ENCODE measurements at places on chromosomes 2 and 18.

DNA sequence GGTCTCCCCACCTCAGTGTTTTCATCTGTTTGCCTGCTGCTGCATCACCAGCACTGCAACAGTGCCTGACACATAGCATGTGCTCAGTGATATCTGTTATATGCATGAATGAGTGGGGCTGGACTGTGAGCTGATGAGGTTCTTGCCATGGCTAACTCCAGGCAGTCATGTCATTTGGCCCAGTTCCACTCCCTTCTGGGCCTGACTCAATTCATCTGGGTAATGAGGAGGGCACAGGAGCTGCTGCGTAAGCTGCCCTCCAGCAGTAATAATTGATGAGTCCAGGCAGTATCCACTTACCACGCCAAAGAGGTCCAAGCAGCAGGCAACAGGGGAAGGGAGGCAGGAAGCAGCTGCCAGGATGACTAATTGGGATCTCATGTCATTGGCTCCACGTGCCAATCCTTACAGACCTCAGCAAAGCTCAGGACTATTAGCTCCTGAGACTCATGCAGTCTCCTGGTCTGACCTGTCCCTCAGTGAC is 34.1 kb upstream of the MAT2A start:
- no peak for DNase-seq

- DNase-seq, result no peak
Measured at GRCh38 chr2:20925265-20925889, 102.5 kb upstream of the LDAH start.

- DNase-seq, result no peak
Measured at GRCh38 chr2:136013136-136013685, 27.8 kb upstream of the DARS1 start.

- DNase-seq, result peak; percentile 63
Measured at GRCh38 chr2:43219383-43220228, 6.8 kb downstream of the ZFP36L2 start.

DNA sequence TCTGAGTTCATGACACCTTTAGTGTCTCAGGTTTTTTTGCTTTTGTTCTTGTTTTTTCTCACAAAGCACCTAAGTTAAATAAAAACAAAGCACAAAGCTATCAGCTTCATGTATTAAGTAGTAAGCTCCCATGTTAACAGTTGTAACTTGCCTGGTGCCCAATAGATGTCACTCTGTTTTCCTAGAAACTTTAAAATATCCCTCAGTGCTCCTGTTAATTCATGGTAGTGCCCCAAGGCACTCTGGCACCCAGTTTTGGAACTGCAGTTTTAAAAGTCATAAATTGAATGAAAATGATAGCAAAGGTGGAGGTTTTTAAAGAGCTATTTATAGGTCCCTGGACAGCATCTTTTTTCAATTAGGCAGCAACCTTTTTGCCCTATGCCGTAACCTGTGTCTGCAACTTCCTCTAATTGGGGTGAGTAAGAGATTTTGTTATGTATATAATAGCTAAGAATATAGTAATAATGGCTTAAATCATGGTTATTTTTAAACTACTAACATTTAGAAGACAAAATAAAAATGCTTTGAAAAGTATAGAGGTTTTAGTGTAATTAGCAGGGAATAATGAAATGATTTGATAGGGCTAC is 555.0 kb upstream of the TMEFF2 start:
- DNase-seq, result no peak

GRCh38 chr2:229611360-229611759 is 103.0 kb downstream of the DNER start:
- DNase-seq, result no peak

DNA sequence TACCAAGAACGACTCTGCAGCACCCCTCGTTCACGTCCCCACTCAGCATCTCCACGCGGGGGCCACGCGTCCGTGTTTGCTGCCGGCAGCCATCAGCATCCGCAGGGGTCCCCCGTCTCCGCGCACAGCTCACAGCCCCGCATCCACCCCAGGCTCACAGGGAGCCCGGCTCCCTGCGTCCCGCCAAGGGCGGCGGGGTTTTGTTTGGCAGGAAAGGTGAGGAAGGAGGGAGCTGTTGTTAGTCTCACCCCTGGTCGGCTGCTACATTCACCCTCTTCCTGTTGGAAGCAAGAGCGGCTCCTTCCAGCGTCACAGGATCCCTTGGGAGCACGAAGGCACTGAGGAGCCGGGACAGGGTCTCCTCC is 131.0 kb upstream of the CTDP1 start:
- no peak for DNase-seq

DNA sequence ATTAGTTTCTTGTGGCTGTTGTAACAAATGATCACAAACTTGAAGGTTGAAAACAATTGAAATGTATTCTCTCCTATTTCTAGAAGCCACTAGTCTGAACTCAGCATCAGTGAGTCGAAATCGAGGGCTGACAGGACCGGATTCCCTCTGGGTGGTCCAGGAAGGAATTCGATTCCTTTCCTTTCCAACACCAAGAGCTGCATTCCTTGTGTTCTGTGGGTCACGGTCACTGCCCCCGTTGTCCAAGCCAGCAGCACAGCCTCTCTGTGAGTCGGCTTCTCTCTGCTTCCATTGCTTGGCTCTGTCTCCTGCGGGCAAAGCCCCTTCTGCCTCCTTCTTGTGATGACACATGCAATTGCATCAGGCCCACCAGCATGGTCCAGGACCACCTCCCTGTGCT is 67.3 kb downstream of the SMIM21 start:
- DNase-seq, result no peak

DNA sequence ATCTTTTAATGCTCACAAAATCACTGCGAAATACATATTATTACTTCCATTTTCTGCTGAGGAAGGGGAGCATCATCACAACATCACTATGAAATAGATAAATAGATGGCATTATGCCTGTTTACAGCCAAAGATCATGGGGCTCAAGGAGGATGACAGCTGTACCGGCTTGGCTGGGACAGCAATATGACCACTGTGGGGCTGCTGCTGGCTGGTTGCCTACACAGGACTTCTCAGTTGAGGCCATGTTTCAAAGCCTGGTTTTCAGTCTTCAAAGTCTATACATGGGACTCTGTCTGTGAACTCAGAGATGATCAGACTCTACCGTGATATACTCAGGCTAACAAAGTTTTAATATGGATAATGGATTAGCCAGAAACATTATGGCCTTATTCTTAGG is 58.7 kb downstream of the SPATS2L start:
- DNase-seq, result no peak

GRCh38 chr18:8808001-8808400 is 102.6 kb downstream of the MTCL1 start:
- no peak for DNase-seq

DNA sequence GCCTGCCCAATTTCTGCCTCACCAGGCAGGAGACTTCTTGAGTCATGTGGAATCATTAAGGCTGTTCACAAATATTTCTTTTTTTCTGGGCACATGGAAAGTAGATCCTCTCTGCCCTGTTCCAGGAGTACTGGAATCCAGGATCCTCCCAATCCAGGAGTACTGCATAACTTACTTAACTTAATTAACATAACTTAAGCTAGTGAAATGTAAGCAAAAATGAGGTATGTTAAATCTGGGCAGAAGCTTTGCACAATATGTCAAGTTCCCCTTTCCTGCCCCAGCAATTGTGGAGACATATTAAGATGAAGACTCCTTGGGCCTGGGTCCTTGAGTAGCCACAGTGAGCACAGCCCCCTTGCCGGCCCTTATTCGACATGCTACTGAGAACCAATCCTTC is 3.2 kb downstream of the CD207 start:
- no peak for DNase-seq

- DNase-seq, result no peak
Measured at GRCh38 chr18:10682368-10682714, 156.5 kb downstream of the NAPG start.

DNA sequence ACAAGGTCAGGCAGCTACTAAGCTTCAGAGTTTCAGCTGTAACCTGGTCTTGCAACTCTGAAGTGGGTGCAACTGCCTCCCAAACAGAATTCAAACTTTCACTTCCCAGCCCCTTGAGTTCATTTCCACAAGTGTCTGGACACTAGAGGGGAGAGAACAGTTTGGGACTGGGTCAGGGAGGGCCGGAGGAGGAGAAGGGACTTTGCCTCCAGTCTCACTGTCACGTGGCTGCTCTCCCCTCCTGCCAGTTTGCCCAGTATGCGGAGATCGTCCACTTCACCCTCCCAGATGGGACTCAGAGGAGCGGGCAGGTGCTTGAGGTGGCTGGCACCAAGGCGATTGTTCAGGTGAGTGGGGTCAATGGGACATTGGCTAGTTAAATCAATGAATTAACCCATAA is 20.6 kb upstream of the ANKRD53 start:
- no peak for DNase-seq

DNA sequence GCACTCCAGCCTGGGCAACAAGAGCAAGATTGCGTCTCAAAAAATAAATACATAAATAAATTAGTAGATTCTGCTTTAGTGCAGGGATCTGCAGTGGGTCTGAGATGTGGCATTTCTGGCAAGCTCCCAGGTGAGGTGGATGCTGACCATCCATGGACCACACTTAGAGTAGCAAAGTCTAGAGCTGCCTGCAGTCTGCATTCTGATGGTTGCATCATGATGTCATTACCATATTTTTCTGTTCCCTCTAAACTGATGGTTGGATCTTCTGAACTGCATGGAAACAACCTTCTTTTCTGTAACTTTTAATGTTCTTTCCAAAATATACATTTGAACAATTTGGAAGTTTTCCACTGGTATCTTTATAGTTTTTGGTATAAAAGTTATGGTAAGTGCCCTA is 42.9 kb downstream of the MYL12B start:
- no peak for DNase-seq

- no peak for DNase-seq
Measured at GRCh38 chr2:81505586-81505985, 1201.0 kb upstream of the LRRTM1 start.

- DNase-seq, result no peak
Measured at GRCh38 chr2:172336681-172337080, 90.7 kb upstream of the ITGA6 start.

DNA sequence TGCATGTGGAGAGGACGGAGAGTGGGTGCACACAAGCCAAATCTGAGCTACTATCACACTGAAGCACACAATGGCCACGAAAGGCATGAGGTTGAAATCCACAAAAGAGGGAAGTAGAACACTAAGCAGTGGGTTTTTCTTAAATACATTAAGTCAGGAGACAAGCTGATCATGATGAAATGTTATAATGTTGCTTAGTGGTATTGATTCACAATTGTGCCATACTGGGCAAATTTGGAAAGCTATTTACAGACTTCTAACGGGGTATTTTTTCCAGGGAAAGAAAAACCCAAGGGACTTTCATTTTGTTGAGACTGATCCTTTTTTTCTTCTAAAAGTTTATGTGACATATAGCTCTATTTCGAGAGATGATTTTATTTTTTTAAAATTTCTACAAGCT is 100.8 kb upstream of the CNGA3 start:
- no peak for DNase-seq

- DNase-seq, result no peak
Measured at GRCh38 chr2:24892928-24893327, 27.1 kb downstream of the ADCY3 start.

- DNase-seq, result no peak
Measured at GRCh38 chr2:138132108-138132507, 167.8 kb downstream of the HNMT start.

DNA sequence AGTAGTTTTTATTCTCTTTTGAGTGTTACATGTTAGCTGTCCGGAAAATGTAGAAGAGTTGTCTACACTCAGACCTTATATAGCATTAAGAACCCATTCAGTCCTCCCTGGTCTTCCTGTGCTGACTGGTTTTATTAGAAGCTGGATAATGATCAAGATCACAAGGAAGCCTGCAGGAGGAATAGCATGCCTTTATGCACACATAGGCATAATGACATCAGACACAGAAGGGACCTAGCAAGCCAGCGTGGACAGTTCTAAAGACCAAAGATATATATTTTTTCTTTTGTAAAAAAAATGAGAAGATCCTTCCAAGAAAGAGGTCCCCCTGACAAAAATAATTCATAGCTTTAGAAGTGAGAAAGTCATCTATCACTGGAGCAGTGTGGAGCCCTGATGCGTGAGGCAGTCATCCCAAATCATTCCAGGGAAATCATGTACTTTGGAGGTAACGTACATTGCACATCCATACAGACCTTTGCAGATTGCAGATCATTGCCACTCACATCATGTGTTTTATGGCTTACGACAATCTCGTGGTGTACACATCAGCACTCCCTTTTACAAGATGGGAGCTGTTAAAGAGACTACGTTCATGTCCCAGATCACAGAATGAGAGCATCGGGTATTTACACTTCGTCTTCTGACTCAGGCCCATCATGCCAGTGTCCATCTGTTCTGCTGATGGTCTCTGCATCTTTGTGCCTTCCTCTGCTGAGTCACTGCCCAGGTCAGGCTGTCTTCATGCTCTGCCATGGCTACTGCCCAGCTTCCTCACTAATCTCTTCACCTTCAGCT is 334.0 kb downstream of the SOCS6 start:
- no peak for DNase-seq

DNA sequence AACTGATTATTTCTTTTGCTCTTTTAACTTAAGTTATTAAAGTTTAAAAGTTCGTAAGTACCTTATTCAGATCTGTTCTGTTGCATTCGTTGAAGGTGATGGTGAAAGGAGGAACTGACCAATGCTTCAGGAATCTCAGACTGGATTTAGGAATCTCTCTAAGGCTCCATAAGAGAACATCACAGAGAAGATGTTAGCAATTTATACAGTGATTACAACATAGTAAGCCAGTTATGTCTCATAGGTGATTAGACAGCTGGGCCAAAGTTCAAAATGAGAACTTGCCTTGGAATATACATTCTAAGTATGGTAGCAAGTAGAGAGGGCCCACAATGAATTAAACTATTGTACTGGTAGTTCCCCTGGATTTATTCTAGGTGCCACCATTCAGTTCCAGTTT is 3.2 kb downstream of the MARS2 start:
- DNase-seq, result no peak

GRCh38 chr2:127664895-127665225 is 10.5 kb downstream of the LIMS2 start:
- DNase-seq, result no peak

DNA sequence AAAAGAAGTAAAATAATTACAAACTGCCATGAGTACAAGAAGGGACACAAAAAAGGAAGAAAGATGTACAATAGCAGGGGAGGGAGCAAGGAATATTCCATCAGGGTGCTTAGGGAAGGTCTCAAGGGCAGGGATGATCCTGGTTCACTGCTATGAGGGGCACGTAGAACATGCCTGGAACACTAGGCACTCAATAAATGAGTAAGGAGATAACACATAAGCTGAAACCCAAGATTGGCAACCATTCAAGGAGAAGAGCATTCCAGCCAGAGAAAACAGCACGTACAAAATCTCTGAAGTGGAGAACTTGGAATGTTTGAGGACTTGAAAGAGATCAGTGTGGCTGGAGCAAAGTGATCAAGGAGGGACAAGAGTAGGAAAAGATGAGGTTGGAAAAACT is 103.2 kb downstream of the FAM161A start:
- no peak for DNase-seq

- DNase-seq, result no peak
Measured at GRCh38 chr18:50696929-50697328, 122.9 kb downstream of the MRO start.

GRCh38 chr18:49376046-49376445 is 84.4 kb downstream of the DYM start:
- no peak for DNase-seq

- no peak for DNase-seq
Measured at GRCh38 chr2:239395524-239395923, 5.3 kb downstream of the HDAC4 start.
